ENCODE measurements at places on chromosomes 16 and 17.

DNA sequence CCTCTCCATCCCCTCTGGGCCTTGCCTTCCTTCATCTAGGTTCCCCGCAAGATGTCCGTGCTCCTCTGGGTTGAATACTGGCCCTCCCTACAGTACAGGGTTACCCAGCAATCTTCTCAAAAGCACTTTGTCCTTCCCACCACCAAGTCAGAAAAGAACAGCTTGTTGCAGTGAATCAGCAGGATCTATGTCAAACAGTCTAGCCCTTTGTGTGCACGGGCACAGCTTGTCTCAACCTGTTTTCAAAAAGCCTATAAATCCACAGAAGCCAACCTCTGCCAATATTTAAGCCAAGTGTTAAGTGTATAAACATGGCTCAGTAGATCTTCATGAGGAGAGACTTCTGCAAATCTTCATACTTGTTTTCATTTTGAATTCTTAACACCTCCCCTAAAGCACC, 25.2 kb downstream of the C17orf67 start:
- no peak for DNase-seq

DNA sequence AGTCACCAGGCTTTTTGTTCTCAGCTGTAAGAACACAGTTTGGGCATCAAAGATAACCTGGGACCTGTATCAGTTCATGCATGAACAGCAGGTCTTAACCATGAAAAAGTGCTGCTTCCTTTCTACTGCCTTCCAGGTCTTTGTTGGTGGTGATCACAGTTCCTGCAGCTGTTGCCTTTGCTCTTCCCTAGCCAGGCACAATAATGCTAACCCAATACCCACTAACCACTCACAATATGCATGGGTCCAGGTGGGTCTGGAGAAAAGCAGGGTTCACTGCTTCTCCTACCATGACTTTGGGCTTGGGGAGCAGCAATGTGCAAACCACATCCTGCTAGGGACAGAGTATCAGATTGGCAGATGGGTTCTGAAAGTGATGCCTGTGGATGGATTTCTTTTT, 396.9 kb downstream of the UTP18 start:
- no peak for DNase-seq

DNA sequence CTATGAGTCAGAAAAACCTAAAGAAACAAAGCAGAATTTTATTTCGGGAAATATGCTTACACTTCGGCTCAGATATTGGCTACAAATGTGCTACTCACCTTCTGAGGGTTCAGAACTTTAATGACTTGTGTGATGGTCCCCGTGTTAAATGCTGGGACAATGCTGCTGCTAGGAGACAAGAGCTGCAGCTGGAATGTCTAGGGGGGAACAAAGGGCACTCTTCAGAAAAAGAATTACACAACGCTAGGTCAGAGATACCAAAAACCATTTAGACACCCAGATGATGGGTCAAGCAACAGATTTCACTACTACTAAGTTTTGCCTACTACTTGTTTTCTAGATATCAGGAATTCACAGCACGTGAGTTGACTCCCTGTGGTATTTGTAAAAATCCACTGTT, 10.0 kb upstream of the PHLPP2 start:
- DNase-seq = no peak

DNA sequence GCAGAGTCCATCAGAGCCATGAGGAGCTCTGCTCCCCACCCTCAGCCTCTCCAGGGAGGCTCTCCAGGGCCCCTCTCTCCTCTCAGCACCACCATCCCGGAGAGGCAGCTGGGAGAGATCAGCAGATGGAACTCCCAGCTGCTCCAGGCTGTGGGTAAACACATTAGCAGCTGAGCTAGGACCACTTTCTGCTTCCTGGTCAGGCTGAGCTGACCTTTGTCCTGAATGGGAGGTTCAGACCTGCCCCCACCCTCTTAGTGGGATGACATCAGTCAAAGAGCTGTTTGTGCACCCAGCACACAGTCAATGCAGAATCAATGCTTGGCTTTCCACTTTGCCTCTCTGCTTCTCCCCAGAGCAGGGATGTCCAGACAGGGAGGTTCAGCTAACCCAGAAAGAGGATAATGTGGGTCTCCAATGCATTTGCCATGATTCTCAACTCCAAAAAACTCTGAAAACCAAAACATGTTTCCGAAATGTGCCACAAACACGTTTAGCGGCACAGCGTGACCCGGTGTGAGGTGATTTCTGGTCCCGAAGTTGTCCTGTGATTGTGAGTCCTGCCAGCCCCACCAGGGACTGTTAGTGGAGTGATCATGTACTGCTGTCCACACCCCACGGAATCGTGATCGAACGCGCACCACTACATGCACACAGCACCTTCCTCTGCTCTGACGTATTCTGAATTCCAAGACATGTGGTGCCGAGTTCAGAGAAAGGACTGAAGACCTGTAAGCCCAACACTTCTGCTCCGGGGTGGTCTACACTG, 6.7 kb downstream of the GPR142 start:
- no peak for DNase-seq

DNA sequence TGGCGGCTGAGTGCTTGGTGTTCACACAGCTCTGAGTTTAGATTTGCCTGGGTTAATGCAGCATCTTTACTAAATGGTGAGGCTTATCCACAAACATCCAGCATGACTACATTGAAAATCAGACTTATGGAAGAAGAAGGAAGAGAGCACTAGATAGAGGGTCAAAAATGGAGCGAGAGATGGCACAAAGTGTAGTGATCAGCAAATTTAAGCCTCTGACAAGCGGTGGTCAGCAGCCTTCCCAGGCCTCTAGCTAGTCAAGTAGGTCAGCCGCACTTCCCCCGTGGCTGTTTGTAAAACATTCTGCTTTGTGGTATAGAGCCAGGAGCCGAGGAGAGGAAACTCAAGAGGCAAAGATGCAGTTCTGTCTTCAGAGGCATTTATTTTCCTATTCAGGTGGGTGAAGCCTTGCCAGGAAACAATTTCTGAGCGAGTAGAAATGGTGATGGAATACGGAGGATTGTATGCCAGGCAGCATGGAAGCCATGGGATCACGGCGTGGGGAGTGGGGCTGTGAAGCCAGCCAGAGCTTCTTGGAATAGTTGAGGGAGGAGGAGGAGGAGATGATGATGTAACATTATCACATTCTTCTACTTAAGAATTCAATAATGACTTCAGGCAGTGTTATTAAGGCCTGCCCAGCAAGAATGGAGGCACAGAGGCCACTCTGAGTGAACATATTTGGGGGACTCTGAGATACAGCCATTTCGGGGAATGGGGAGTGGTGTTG, 118.9 kb downstream of the MSI2 start:
- DNase-seq = no peak

DNA sequence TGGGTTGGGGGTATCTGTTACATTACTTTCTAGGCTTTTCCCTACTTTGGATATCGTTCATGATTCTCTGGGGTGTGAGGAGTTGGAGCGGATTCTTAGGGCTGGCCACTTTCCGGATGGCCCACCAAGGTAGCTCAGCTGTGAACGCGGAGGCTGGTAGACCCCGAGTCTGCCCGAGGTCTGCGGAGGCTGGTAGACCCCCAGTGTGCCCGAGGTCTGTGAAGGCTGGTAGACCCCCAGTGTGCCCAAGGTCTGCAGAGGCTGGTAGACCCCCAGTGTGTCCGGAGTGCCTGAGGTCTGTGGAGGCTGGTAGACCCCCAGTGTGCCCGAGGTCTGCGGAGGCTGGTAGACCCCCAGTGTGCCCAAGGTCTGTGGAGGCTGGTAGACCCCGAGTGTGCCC, 99.2 kb upstream of the ZNF469 start:
- DNase-seq = no peak

DNA sequence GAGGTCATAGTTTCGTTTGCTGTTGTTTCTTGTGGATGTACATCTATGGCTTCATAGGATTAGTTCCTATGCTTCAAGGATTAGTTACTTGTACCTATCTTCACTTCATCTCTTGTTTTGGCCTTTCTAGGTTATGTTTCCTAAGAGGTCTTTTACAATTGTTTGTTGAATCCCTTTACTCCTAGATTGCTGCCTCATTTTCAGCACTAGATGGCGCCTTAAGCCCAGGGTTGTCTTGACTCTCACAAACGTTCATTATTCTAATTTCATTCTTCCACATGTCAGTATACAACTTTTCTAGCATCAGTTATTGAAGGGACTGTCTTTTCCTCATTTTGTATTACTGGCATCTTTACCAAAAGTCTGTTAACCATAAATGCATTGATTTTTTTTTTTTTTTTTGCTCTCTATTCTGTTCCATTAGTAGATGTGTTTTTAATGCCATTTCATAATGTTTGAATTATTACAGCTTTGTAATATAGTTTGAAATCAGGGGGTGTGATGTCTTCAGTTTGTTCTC, 45.0 kb upstream of the NACA2 start:
- peak; percentile 47 for DNase-seq

- DNase-seq = no peak
These were observed at the start of gene RAC3 for GRCh38 chr17:82031303-82031884. RAC3 (plus strand) TSS chr17:82031678; CDS start chr17:82031762, 84 bp downstream.

DNA sequence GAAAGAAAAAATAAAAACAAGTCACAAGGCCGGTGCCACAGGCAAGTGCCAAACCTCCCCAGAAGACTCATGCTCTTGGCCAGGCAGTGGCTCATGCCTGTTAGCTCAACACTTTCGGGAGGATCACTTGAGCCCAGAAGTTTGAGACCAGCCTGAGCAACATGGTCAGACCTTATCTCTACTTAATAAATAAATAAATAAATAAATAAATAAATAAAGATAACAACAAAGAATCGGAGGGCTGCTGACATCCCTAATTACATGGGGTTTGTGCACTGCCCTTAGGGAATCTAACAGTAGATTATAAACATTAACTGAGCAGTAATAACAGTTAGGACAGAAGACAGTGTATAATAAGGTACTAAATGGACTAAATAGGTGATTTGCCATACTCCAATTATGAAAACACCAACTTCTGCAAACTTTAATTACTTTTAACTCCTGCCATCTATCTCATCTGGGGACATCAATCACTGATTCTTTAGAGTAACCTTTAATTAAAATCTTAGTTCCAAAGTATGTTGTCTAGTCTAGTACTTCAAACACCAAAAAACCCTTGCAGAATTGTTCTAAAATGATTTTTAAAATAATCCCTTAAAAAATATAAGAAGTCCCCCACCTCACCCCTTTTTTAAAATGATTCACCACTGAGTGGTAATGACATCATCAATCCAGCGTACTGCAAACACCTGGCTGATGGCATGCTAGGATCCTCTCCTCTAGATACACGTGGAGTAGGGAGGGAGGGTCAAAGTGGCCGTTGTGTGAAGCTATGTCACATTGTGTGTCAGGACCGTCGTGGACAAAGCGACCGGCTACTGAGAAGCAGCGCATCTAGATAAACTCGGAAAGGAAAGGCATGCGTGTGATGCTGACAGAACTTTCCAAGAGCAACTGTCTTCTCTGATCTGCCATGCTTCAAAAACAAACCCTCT, 28.5 kb downstream of the CYTH1 start:
- DNase-seq = no peak

GRCh38 chr16:88807626-88808453, 3.9 kb downstream of the APRT start:
- no peak for DNase-seq

DNA sequence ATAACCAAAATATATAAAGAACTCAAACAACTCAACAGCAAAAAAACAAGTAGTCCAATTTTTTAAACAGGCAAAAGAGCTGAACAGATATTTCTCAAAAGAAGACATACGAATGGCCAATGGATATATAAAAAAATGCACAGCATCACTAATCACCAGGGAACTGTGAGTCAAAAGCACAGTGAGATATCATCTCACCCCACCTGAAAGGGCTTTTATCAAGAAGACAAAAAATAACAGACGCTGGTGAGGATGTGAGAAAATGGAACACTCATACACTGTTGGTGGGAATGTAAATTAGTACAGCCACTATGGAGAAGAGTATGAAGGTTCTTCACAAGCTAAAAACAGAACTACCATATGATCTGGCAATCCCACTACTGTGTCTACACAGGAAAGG, 7.4 kb downstream of the XYLT1 start:
- no peak for DNase-seq

All from activated naive CD4-positive, alpha-beta T cell treated with Interleukin-2 at 50 U/mL for 16 hours (primary cell).